Posterior cingulate gyrus (tissue), 11 donors: ENCODE measurements at places on chromosomes 6 and 20.

GRCh38 chr6:32843331-32843978 is 392 bp downstream of the PSMB8 start:
- DNase-seq = no peak

DNA sequence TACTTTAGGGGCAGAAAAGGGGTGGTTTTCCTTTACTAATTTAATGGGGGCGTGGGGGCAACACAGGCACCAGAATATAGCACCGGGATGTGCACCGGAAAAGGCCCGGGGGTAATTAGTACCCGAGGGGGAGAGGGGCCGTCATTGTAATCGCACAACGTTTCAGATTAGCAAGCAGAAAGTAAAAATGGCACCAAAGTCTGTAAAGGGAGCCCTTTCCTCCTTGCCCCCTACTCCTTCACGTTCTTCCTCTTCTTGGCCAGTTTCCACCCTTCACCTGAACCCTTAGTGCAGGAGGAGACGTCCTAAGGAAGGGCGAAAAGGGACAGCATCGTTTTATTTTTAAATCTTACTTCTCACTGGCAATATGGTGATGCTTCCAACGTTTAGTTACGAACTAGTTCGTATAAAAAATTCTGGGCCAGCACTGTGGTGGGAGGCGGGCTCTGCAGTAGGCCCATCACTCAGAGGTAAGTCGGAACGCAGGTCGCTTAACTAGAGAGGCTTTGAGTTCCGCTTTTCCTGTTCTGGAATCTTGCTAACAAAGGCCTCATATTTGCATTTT is 742 bp upstream of the CEP85L start:
- no peak for DNase-seq

GRCh38 chr20:40111282-40111681 is 577.8 kb downstream of the MAFB start:
- DNase-seq = no peak

DNA sequence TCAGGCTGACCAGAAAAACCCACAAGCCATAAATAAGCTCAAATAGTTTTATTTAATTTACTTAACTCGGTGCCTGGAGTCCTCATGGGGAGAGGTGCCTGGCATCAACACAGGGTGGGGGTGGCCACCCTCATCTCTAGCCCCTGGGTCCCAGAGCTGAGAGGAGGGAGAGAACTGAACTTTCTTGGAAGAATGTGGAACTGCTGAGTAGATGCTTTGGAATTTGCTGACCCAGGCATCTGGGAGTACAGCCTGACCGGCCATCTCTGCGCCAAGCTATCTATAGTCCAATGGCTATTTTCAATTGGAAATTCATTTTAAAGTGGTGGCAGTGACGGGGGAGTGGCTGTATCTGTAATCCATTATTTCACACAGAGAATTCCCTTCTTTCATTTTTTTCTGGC is 104.8 kb downstream of the CDH26 start:
- DNase-seq = no peak
